ENCODE measurements at places on chromosomes 11 and 22. TPM values are rescaled to one million over a fixed set of nuclear protein-coding genes. Genes with fewer than 3 reads are reported as not detected.

Gene TRIM5
- total RNA-seq, result 38.1 TPM

Gene LINC01488
- total RNA-seq, result not detected

Gene TMEM132A
- total RNA-seq, result 28.6 TPM

Gene STK33
- total RNA-seq, result 10.9 TPM

Gene SYCE3
- total RNA-seq, result not detected

Gene HTR3A
- total RNA-seq, result not detected

Measured in H4 (cell line).